ENCODE measurements at places on chromosomes 1 and 21. TPM values are rescaled to one million over a fixed set of nuclear protein-coding genes. Genes with fewer than 3 reads are reported as not detected.

Gene PRDX1
- 1,197 TPM for total RNA-seq

- no peaks in the 10 kb centered on the region for H3K4me1 ChIP-seq
- no peak for DNase-seq
- no peak overlapping the region for H3K4me3 ChIP-seq
- H3K27ac ChIP-seq, result no peak overlapping the region
Measured at GRCh38 chr1:177423090-177423489, 252.3 kb downstream of the BRINP2 start.

Gene HPCAL4
- total RNA-seq, result 0.80 TPM

GRCh38 chr1:109252893-109253802 lies 3.8 kb downstream of the CELSR2 start:
- no peak for DNase-seq
- H3K27ac ChIP-seq, result peak overlapping the region; percentile 60
- H3K4me3 ChIP-seq, result no peak overlapping the region
- H3K27me3 ChIP-seq, result peaks cover 18% of the 10 kb centered on the region
- H3K4me1 ChIP-seq, result peaks cover 38% of the 10 kb centered on the region

DNA sequence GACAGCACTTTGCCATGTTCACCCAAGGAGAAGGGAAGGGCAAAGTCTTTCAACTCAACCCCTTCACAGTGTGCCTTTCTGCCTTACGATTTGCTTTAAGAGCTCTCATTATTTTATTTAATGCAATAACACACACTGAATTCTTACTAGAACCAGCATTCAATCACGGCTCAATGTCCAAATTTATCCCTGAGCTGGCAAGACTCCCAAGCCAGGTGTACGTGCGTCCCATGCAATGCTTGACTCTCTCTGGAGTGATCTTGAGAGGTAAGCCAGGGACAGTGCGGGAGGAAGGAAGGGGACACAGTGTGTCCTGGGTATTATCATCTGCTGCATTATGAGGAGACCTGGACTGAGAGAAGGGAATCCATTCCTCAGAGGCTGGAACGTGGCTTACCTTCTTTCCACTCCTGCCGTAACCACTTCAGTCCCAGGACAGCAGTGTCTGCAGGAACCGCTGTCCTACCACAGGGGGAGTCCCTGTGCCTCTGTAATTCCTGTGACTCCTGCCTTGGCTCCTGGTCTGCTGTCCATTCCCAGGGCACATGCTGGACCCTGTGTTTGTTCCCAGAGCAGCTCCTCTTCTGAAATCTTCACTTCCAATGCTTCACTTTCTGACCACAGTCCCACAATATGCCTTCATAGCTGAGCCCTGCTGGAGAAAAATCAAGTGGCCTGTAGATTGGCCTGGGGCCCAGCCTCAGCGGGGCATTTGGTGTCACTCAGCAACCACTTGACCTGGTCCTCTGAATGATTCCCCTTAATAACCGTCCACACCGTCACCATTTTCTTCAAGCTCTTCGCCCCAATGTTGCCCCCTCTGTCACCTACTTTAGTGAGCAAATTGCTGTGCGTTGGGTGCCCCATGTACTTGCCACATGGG lies 28.6 kb upstream of the STUM start:
- no peaks in the 10 kb centered on the region for H3K36me3 ChIP-seq
- H3K27ac ChIP-seq, result no peak overlapping the region
- H3K4me3 ChIP-seq, result no peak overlapping the region
- peaks cover 25% of the 10 kb centered on the region for H3K4me1 ChIP-seq
- DNase-seq, result peak; percentile 35

Data from WTC11 (cell line).